Muscle of leg (tissue), 16 donors: ENCODE measurements at places on chromosomes 5 and 9. TPM values are rescaled to one million over a fixed set of nuclear protein-coding genes. Genes with fewer than 3 reads are reported as not detected.

Gene DPH7
- 27.4 TPM for total RNA-seq

DNA sequence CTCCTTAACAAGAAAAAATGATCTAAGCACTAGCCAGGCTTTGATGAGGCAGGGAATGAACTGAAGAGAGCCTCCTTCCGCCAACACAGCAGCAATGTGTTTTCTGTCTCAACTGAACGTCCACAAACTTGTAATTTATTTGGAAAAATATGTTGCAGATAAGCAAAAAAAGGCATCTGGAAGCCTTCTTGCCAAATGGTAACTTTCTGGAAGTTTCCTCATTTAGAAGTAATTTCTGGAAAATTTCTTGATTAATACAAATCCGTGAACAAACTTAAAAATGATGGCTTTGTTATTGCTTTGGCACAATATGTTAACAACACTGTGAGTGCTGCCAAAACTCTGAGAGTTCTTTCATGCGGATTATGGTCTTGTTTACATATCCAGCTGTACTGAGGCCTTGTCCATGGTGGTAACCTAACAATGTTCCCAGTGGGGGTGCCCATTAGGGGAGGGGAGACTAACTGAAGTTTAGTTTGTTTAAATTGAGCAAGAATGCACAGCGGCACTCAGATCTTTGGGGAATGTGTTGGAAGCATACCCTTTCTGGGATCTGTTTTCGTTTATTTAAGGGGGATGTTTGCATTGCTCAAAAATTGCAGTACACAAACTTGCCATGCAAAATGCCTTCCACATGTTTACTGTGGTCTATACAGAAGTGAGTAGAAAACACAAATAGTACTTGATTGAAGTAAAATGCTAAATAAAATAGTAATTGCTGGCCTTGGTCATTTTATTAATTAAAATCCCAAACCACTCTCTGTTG is 334.7 kb downstream of the NR2F1-AS1 start:
- peak overlapping the region; percentile 33 for H3K27ac ChIP-seq
- H3K4me1 ChIP-seq, result peaks cover 5% of the 10 kb centered on the region
- H3K4me3 ChIP-seq, result no peak overlapping the region
- H3K36me3 ChIP-seq, result no peaks in the 10 kb centered on the region
- DNase-seq, result peak; percentile 92

DNA sequence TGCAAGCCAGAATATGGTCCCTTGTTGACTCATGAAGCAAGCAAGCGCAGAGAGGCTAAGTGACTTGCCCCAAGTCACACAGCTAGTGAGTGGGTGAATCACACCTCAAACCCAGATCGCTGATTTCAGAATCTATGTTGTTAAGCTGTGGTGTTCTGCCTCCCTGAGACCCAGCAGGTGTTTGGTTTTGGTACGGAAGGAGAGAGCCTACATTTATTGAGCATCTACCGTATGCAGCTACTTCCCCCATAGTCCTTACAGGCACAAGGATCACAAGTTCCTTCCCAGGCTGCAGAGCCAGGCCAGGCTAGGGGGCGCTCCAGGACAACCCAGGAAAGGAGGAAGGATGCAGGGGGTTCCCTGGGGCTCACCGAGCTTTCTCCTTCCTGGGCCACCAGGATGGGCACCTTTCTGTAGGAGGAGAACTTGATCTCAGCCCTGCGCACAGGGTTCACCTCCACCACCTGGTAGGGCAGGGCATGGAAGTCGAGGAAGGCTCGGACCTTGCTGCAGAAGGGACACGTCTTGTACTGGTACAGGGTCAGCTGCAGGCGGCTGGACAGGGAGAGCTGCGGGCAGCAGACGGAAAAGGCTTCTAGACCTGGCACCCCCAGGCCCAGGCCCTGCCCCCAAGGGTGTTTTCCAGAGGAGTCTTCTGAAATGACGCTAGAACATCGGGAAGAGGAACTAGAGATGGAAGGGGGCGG is 2.5 kb downstream of the PTGES2 start:
- H3K4me1 ChIP-seq, result peaks cover 24% of the 10 kb centered on the region
- H3K36me3 ChIP-seq, result peaks cover 43% of the 10 kb centered on the region
- H3K4me3 ChIP-seq, result no peak overlapping the region

GRCh38 chr9:136296434-136297015 is 7.4 kb downstream of the CCDC187 start:
- peaks cover 5% of the 10 kb centered on the region for H3K27me3 ChIP-seq
- H3K27ac ChIP-seq, result no peak overlapping the region
- no peaks in the 10 kb centered on the region for H3K36me3 ChIP-seq
- no peak for DNase-seq
- H3K4me3 ChIP-seq, result no peak overlapping the region

- no peaks in the 10 kb centered on the region for H3K4me1 ChIP-seq
- no peaks in the 10 kb centered on the region for H3K27me3 ChIP-seq
- no peak for DNase-seq
- H3K4me3 ChIP-seq, result no peak overlapping the region
- no peaks in the 10 kb centered on the region for H3K36me3 ChIP-seq
These were observed 1.5 kb downstream of the MEIKIN start for GRCh38 chr5:131943916-131944315.

DNA sequence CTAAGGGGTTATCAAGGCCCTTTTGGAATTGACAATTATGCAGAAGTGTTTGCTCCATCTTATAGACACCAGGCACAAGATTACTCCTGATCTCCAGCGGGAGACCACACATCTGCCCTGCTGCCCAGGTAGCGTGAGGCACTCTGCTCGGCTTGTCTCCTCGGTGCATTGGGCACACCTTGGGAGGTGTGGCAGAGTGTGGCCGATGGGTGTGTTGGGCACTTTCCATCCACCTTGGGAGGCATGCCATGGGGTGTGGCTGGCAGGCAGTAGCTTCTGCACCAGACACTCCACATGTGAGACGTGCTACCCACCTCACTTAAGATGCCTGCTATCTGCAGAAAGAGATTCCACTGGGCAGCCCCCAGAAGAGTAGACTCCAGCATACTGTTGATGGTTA is 54.1 kb downstream of the GADD45G start:
- peaks cover 47% of the 10 kb centered on the region for H3K4me1 ChIP-seq
- no peak for DNase-seq
- no peak overlapping the region for H3K4me3 ChIP-seq
- H3K27me3 ChIP-seq, result peaks cover 14% of the 10 kb centered on the region

Gene IPO11
- 21.6 TPM for total RNA-seq

GRCh38 chr5:15938961-15939360 is 240.6 kb downstream of the MARCHF11 start:
- DNase-seq, result no peak
- no peak overlapping the region for H3K27ac ChIP-seq
- no peaks in the 10 kb centered on the region for H3K27me3 ChIP-seq
- H3K36me3 ChIP-seq, result peaks cover 38% of the 10 kb centered on the region

- no peaks in the 10 kb centered on the region for H3K36me3 ChIP-seq
- H3K4me1 ChIP-seq, result peaks cover 10% of the 10 kb centered on the region
- H3K4me3 ChIP-seq, result no peak overlapping the region
- H3K27me3 ChIP-seq, result no peaks in the 10 kb centered on the region
- no peak for DNase-seq
These were observed 155.5 kb upstream of the EPB41L4A start for GRCh38 chr5:112574536-112574935.

Gene PCDHGC3
- total RNA-seq, result 52.7 TPM

Gene LCN12
- total RNA-seq, result 0.44 TPM

- H3K27ac ChIP-seq, result no peak overlapping the region
- DNase-seq, result no peak
- H3K27me3 ChIP-seq, result no peaks in the 10 kb centered on the region
- peaks cover 27% of the 10 kb centered on the region for H3K36me3 ChIP-seq
- peaks cover 7% of the 10 kb centered on the region for H3K4me1 ChIP-seq
- no peak overlapping the region for H3K4me3 ChIP-seq
These were observed 3.6 kb downstream of the RPS23 start for GRCh38 chr5:82274343-82275211.

Gene SLC34A3
- 0.04 TPM for total RNA-seq

DNA sequence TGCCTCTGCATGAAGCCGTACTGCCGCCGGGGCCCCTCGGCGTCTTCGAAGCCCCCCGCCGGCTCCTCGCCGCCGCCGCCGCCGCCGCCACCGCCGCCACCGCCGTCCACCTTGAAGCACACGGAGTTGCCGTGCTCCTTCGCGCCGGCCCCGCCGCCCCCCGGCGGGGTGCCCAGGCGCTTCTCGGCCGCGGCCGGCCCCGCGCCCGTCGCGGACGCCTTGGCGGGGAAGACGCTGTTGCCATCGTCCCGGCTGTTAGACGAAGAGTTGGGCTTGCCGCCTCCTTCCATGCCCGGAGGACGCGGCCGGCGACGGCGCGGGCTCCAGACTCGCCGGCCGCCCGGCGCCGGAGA is 400 bp downstream of the HCN1 start:
- peaks cover 8% of the 10 kb centered on the region for H3K4me1 ChIP-seq
- H3K36me3 ChIP-seq, result no peaks in the 10 kb centered on the region
- H3K27me3 ChIP-seq, result peaks cover 17% of the 10 kb centered on the region

DNA sequence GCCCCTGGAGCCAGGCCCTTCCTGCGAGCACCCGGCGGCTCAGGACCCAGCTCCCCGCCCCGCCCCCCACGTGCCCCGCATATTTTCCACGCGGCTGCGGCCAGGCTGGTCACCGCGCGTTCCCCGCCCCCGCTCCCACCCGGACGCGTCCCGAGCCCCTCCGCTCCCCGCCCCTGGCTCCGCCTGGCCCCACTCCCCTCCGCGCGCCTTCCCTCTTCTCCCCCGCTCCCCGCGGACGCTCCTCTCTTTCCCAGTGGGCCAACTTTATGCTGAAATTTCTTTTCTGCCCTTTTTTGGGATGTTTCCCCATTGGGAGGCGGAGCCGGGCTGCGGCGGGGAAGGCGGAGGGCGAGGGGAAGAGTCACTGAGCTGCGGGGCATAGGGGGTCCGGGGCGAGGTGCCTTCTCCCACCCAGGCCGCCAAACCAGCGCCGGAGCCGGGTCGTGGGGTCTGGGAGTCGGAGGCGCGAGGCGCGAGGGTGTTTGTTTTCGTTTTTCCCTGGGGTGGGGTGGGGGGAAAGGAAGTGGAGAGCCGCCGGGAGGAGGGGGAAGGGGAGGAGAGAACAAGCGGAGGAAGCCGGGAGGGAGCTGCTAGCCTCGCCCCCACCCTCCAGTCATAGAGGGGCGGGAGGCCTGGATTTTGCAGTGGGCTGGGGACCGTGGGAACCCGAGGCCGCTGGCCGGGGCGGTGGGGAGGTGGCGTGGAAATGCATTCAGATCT is 1.0 kb upstream of the TPM2 start:
- H3K36me3 ChIP-seq, result peaks cover 33% of the 10 kb centered on the region
- peak overlapping the region; percentile 97 for H3K27ac ChIP-seq
- peaks cover 37% of the 10 kb centered on the region for H3K4me1 ChIP-seq
- peak; percentile 91 for DNase-seq
- no peaks in the 10 kb centered on the region for H3K27me3 ChIP-seq

- no peak for DNase-seq
- no peak overlapping the region for H3K4me3 ChIP-seq
- H3K36me3 ChIP-seq, result no peaks in the 10 kb centered on the region
- no peaks in the 10 kb centered on the region for H3K4me1 ChIP-seq
- no peak overlapping the region for H3K27ac ChIP-seq
These were observed 224.2 kb downstream of the MELK start for GRCh38 chr9:36796671-36797419.

GRCh38 chr5:128613766-128614165 is 75.7 kb upstream of the FBN2 start:
- H3K4me3 ChIP-seq, result no peak overlapping the region
- H3K27ac ChIP-seq, result no peak overlapping the region
- no peak for DNase-seq
- H3K4me1 ChIP-seq, result no peaks in the 10 kb centered on the region

Gene TRIM36
- 2.0 TPM for total RNA-seq

GRCh38 chr5:168162464-168162863 is 129.0 kb upstream of the WWC1 start:
- peak; percentile 58 for DNase-seq
- H3K27me3 ChIP-seq, result no peaks in the 10 kb centered on the region
- H3K27ac ChIP-seq, result no peak overlapping the region
- no peaks in the 10 kb centered on the region for H3K36me3 ChIP-seq

Gene CATSPER3
- total RNA-seq, result 0.31 TPM

GRCh38 chr9:83934569-83935275 is 13.5 kb upstream of the KIF27 start:
- H3K27me3 ChIP-seq, result no peaks in the 10 kb centered on the region
- peaks cover 5% of the 10 kb centered on the region for H3K36me3 ChIP-seq
- no peak overlapping the region for H3K27ac ChIP-seq
- DNase-seq, result no peak
- H3K4me1 ChIP-seq, result peaks cover 2% of the 10 kb centered on the region

Gene TTC16
- total RNA-seq, result not detected

Gene ZBTB26
- 6.2 TPM for total RNA-seq

GRCh38 chr9:82254646-82255367 is 266.2 kb downstream of the SPATA31D1 start:
- DNase-seq, result no peak
- no peak overlapping the region for H3K27ac ChIP-seq
- no peaks in the 10 kb centered on the region for H3K4me1 ChIP-seq

Gene FAM240B
- total RNA-seq, result not detected

DNA sequence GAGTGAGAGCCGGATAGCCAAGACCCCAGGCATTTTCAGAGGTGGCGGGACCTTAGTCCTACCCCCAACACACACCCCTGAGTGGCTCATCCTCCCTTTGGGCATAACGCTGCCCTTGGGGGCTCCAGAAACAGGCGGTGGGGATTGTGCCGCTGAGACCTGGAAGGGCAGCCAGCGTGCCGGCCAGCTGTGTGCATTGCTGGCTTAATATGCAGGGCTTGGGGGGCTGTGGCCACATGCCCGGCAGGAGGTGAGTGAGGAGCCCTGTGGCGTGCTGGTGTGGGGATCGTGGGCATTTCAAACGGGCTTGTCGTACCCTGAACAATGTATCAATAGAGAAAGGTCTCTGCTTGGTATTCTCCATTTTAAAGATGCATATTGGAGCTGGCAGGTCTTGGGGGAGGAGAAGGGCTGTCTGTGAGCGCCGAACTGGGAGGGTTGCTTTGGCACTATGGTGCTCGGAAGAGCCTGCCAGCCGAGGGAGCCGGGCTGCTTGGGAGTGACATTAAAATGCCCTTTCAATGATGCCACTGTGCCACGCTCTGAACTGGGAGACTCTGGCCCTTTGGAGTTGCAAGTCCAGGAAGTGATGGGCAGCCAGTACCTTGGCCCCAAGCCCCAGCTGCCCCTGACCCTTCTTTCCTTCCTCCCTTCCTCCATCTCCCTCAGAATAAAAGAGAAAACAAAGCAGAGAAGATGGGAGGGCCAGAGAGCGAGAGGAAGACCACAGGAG is 11.2 kb upstream of the OLFM1 start:
- H3K4me3 ChIP-seq, result no peak overlapping the region
- peaks cover 13% of the 10 kb centered on the region for H3K4me1 ChIP-seq
- peaks cover 48% of the 10 kb centered on the region for H3K27me3 ChIP-seq
- DNase-seq, result no peak
- no peak overlapping the region for H3K27ac ChIP-seq
- H3K36me3 ChIP-seq, result no peaks in the 10 kb centered on the region

DNA sequence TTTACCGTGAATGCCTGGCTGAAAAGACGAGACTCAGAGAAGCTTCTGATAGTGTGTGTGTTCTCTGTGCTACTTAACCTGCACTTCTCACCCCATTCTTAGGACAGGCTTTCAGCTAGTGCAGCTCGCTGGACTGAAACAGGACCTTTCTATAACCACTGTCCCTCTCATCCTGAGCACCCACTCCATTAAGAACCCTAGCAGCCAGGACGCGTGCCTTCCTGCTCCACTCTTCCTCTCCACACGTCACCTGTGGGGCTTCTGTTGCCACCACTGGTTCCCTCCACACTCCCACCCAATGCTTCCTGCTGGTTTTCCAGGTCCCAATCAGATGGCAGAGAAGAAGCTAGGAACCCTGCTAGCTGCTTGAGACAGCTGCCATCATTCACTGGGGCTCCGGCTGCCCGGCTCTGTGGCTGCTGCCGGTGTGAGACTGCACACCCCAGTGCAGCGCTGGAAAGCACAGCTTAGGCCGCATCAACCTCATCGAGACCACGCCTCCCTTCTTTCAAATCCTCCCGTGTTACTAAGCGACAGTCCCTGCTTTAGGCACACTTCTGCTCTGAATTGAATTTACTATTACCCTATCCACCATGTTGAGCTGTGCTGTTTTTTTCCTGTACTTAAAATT is 44.0 kb downstream of the RNF130 start:
- no peaks in the 10 kb centered on the region for H3K4me1 ChIP-seq
- no peak overlapping the region for H3K4me3 ChIP-seq
- DNase-seq, result no peak
- no peaks in the 10 kb centered on the region for H3K36me3 ChIP-seq
